ENCODE measurements at places on chromosomes 5 and 9.

- no peak for DNase-seq
Observed at GRCh38 chr5:57174890-57175510, 1.1 kb downstream of the GPBP1 start.

GRCh38 chr5:78127875-78128274 is 166.6 kb downstream of the AP3B1 start:
- no peak for DNase-seq

DNA sequence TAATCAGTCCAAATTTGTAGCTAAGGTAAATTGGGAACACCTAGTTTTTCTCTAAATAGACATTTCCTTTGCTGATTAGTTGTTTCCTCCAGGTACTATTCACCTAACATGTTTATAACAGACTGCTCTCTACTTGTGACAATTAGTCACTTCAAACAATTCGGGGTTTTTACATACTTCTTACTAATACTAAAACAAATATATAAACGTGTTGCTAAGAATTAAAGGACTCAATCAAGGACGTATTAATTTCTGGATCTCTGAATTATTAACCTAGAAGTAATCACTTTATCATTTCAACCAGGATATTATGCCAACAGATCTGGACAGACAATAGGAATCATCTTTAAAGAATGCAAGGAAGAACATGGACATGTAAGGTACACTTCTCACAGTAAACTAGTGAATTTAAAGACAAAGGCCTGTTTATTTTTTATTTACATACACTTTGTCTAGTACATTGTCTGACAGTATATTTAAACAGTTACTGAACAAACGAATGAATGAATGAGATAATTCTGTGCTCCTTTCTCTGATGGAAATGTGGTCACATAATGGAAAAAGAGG is 22.3 kb downstream of the PJA2 start:
- DNase-seq = no peak

- no peak for DNase-seq
Observed at GRCh38 chr5:28296254-28297013, 1258.0 kb upstream of the CDH9 start.

All from GM12891 (cell line).